ENCODE measurements at places on chromosomes 12 and 14.

GRCh38 chr12:104406164-104406563, 50.6 kb upstream of the CHST11 start:
- DNase-seq = no peak

DNA sequence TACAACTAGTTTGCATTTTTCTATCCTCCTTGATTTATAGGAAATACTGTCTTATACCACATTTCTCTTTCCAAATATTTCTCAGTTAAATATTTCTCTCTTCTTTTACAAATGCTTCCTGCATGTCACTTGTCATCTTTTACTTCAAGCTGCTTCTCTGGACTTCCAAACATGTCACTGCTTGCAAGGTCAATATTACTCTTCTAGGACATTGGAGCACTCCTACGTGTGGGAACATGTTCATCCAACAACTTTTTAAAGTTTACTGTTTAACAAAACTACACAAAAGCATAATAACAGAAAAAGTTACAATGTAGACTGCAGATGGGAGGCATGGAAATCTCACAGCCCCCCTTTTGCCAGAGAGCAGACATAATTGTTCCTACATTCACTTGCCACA, 28.5 kb upstream of the CNTN1 start:
- DNase-seq = no peak

DNA sequence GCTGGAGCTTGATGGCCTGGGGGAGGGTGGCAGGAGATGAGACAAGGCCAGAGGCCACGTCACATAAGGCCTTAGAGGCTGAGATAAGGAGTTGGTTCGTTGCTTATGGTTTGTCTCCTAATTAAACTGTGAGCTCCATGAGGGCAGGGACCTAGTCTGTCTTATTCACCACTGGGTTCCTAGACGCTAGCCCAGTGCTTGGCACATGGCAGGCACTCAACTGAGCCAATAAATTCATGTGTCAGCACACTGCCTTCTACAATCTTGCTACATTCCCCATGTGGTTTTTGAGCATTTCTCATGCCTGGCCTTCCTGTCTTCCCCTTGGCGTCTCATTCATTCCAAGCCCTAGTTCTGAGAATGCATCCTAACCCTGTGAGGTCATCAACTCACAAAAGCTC, 92.5 kb upstream of the MED13L start:
- peak; percentile 72 for DNase-seq

GRCh38 chr12:11669348-11669747, 19.9 kb downstream of the ETV6 start:
- no peak for DNase-seq

- DNase-seq = no peak
Measured at GRCh38 chr14:42000450-42000849, 393.8 kb downstream of the LRFN5 start.

DNA sequence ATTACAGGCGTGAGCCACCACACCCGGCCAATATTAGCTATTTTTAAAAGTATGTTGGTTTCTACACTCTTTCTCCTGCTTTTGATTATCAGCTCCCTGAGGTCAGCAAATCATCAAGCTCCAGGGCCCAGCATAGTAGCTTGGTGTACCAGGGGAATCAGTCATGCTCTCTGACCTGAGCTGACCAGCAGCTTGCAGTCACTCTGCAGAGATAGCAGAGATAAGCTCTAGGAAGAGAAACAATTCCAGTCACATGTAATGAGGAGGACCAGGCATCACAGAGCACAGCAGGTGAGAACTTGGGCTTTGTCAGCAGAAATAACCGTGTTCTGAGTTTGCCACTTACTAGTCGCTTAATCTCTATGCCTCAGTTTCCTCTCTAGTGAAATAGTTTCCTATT, 8.5 kb downstream of the PLEKHD1 start:
- DNase-seq = no peak

GRCh38 chr14:102029956-102030355, 56.9 kb downstream of the HSP90AA1 start:
- DNase-seq = peak; percentile 37

- DNase-seq = no peak
Measured at GRCh38 chr14:105165761-105166485, 2.7 kb downstream of the JAG2 start.

DNA sequence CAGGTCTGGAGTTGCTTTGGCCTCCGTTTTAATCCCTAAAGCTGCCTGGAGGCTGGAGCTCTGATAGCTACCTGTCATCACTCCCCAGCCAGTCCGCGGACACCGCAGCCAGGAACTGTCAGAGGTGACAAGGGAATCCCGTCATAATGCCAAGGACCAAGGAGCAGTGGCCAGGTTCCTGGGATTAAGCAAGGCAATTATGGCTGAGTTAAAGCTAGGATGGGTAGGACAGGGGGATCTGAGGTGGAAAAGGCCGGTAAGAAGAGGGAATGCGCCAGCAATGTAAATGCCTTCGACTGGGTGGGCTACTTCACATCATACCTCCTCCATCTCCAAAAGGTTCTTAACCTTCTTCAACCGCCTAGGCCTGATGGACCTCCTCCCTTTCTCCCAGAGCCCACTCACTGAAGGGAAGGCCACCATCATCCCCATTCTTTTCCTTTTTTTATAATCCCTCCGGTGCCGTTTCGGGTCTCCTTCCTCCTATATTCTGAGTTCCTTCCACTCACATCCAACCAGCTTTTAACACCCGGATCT, 1.9 kb downstream of the PPP1R3E start:
- no peak for DNase-seq

GRCh38 chr14:38848243-38848935, 254.6 kb downstream of the SEC23A start:
- no peak for DNase-seq

GRCh38 chr12:32089156-32089555, 17.5 kb upstream of the BICD1 start:
- no peak for DNase-seq

DNA sequence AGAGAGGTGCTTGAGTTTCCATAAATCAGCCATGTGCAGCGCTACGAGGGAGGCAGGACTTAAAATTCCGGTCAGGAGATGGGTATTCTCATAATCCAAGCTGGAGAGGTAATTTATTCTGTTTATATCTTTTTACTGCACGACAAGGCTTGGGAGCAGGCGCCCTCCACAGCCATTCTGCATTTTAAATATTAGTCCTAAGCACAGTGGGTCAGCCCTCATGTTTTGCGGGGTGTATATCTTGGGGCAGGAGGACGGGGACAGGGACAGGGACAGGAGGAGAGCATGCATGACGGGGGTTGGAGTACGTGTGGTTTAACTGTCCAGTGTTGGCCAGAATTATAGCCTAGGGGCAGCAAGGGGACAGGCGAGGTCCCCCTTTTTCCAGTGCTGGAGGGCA, 14.5 kb downstream of the LHX5 start:
- no peak for DNase-seq

DNA sequence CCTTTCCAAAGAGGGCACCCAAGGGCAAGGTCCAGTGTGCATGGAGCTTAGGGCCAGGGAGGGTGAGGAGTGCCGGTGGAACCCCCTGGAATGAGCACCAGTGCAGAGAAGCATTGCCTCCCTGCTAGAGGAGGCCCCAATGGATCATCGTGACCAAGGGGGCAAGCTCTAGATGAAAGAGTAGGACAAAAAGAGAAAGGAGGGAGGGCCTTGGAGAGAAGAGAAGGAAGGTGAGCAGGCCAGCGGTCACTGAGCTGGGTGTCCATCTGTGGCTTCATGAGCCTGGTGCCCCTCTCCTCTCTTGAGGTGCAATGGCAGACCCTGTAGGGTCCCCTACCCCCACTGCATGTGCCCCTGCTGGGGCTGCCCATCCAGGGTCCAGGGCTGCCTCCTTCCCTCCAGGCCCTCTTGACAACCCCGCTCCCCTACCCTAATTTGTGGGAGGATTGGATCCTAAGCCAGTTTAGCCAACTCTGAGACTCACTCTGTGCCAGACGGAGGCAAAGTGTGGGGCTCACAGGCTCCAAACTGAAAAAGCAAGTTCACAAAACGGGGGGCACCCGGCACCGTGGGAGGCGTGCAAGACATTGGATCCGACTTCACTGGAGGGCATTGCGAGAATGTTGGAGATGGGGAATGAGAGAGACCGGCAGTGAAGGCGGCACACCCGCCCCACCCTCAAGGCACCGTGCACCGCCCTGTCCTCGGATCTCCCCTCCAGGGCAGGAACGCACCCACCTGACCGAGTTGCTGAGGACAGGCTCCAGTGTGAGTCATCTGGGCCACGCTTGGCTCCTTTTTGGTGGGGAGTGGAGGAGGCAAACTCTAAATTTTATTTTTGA, 207.5 kb downstream of the KIF26A start:
- no peak for DNase-seq

- no peak for DNase-seq
Measured at GRCh38 chr12:130831246-130831645, 7.8 kb downstream of the STX2 start.

- DNase-seq = no peak
Measured at GRCh38 chr12:105672121-105672975, 341.9 kb downstream of the C12orf75 start.

DNA sequence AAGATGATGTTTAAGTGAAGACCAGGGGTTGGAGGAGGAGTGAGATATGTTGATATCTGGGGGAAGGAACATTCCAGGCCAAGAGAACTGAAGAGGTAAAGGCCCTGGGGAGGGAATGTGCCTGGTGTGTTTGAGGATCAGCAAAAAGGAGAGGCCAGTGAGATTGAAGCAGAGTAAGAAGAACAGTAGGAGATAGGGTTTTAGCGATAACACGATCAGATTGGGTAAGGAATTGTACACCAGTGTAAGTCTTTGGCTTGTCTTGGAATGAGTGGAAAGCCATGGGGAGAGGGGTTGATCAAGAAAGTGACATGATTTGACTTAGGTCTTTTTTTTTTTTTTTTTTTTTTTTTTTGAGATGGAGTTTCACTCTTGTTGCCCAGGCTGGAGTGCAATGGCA, 4.8 kb downstream of the TROAP start:
- DNase-seq = no peak

DNA sequence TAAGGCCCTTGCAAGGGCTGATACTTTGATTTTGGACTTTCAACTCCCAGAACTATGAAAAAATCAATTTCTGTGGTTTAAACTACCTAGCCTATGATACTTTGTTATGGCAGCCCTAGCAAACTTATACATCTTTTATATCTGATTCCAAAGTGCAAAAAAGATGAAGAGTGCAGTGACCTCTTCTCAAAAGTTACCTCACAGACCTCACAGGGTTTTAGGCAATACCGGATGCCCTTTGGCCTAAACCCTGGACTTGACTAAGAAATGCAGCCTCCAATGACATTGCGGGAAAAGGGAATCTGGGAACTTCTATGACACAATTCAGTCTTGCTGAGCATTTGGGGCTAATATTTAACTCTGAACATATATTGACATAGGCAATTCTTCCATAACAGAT, 63.3 kb downstream of the IGF1 start:
- no peak for DNase-seq

DNA sequence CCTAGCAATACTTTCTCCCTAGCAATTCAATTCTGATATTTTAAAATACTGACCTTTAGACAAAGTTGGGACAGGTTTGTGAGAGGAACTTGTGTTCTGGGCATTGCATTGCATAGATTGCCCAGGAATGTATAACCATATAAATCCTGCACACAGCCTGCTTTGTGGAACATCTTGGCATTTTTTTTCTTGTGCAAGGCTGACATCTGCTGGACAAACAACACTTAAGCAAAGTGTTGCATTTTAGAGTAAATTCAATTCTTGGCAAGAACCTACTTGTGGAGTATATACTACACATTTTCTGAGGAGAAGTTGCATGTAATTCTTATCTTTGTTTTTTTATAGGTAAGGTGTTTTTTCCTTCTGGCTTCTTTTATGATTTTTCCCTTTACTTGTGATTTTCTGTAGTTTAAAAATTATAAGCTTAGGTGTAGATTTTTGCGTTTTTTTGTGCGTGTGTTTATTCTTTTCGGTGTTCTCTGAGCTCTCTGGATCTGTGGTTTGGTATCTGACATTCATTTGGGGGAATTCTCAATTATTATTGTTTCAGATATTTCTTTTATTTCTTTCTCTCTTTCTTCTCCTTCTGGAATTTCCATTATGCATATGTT, 26.4 kb downstream of the TESPA1 start:
- DNase-seq = peak; percentile 86

DNA sequence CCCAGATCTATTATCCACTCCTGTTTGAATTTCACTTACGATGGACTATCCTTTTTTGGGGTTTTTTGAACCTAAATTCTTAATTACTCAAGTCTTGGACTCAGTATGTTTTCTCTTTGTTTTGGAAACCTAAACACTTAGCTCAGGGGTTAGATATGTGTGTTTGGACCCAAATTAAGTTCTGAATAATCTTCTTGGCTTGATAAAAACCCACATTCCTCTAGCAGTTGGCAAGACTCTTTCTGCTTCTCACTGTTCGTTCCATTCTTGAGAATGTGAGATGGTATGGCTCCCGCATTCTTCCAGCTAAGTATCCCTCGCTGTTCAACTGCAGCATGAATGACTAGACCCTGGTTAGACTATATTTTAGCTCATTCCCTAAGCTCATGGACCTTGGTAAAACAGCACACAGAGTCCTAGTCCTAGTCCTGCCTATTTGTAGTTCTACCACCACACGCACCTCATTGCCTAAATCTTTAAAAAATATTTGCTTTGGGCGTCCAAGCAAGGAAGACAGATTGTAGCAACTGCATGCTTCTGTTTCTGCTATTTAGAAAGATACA, 860.0 kb downstream of the RPS29 start:
- peak; percentile 1 for DNase-seq

DNA sequence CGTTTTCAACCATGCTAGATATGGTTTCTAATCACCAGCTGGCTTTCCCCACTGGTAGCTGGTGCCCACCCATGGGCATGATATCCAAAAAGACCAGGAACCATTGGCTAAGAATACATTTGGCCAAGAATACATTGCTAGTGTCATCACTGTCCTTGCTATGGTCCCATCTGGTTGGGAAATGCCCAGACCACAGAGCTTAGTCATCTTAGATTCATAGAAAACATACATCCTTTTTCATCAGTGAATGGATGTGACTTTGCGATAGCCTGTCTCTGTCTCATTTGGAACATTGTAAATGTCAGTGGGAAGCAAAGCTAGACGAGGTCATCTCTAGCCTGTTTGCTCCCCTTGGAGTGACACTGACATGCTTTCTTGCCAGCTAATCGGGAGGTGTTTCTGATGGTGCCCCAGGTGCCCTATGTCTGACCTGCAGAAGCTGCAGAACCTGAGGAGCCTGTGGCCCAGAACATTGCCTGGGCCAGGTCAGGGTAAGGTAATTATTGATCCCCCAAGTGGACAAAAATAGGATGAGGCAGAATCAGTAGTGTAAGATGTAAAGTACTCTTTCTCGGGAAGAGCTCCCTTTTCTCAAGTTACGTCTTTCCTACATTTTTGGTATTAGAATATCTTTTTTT, 194.8 kb downstream of the SLC41A2 start:
- DNase-seq = no peak

GRCh38 chr12:8887285-8887715, 27.0 kb upstream of the PHC1 start:
- peak; percentile 16 for DNase-seq

DNA sequence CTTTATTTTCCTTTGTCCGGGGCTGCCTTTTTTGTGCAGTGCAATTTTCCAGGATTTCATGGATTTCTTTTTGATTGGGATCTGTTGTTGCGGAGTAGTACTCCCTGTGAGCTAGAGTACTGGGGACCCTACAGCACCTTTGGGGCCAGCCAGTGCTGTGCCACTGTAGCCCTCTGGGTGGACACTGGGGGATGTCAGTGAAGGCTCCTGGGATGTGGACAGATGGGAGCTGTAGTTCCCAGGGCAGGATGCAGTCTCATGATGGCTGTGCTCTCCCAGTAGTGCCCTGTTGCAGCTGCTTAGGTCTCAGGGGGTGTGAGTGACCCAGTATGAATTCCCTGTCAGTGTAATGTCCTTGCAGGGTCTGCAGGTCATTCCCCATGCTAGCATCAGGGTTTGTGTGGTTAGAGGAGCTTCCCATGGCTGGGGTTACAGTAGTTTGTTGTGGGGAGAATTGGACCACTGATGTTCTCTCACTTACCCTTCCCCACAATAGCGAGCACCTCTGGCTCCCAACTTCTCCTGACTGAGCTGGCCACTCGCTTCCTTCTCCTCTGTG, 72.2 kb downstream of the BRMS1L start:
- DNase-seq = no peak

All from fibroblast of the aortic adventitia (primary cell).